ENCODE measurements at places on chromosomes 1 and 21.

DNA sequence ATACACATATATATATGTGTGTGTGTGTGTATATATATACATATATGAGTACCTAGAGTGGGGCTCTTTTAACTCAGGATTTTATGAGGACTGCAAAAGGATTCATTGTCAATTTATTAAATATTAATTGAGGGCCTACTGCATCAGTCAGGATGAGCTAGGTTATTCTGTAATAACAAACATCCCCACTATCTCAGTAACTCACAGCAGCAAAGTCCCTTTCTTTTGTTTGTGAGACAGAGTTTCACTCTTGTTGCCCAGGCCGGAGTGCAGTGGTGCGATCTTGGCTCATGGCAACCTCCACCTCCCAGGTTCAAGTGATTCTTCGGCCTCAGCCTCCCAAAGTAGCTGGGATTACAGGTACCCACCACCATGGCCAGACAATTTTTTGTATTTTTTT is 63.8 kb upstream of the FAM20B start:
- H3K4me1 ChIP-seq = no peaks in the 10 kb centered on the region
- no peak for DNase-seq
- no peaks in the 10 kb centered on the region for H3K36me3 ChIP-seq
- no peaks in the 10 kb centered on the region for H3K27me3 ChIP-seq

- no peak overlapping the region for H3K4me3 ChIP-seq
- peaks cover 32% of the 10 kb centered on the region for H3K27me3 ChIP-seq
- H3K27ac ChIP-seq = no peak overlapping the region
- H3K4me1 ChIP-seq = peaks cover 3% of the 10 kb centered on the region
Measured at GRCh38 chr1:145878724-145879123, 6.9 kb downstream of the ANKRD35 start.

DNA sequence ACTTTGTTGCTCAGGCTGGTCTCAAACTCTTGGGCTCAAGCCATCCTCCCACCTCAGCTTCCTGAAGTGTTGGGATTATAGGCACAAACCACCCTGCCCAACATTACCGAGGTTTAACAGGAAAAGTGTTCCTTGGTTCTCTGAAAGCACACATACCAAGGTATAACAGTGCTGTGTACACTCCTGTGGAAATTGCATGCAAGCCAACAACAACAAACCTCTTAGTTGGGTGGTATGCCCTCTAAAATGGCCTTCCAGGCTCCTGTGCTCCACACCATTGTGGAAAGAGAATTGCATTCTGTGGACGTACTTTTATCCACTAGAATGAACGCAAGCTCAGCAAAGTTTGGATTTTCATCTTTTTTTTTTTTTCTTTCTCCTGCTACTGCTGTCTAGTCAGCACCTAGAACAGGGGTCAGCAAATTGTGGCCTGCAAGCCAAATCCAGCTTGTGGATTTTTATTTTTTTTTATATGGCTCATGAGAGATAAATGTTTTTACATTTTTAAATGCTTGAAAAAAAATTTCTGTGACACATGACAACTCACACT is 192.2 kb upstream of the TNR start:
- DNase-seq = no peak
- no peaks in the 10 kb centered on the region for H3K27me3 ChIP-seq
- H3K36me3 ChIP-seq = peaks cover 32% of the 10 kb centered on the region

DNA sequence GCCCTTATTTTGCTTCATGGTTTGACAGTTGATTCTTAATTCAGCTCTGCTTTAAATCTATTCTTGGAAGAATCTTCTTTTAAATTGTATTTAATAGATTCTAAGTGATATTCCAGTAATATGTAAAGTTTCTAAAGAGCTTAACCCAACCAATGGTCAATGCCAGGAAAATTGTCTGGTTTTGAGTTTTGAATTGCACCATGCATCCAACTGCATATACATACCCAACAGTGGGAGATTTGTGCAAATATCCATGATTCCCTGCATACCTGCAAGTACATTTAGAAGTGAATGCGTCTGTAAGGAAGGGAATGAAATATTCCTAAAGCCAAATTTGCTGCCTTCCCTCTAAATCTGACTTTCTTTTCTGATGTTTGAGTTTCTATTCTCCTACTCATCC is 35.8 kb upstream of the C1orf105 start:
- no peak overlapping the region for H3K27ac ChIP-seq
- no peaks in the 10 kb centered on the region for H3K36me3 ChIP-seq
- H3K27me3 ChIP-seq = no peaks in the 10 kb centered on the region

DNA sequence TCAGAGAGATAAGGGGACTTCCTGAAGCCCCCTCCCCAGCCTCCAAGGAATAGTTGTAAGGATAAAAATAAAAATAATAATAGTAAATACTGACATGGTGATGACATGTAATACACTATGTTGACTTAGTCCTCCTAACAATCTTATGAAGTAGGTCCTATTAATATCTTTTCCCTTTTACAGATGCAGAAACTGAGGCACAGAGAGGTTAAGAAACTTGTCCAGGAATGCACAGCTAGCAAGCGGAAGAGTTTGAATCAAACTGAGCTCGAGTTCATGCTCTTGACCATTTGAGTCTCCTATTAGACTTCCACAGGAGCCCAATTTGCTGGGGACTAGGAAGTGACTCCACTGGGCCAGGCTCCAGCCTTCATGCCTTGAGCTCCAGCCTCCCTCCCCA is 194.8 kb downstream of the GRIK3 start:
- no peaks in the 10 kb centered on the region for H3K36me3 ChIP-seq
- DNase-seq = no peak
- H3K27me3 ChIP-seq = no peaks in the 10 kb centered on the region
- no peaks in the 10 kb centered on the region for H3K4me1 ChIP-seq
- no peak overlapping the region for H3K4me3 ChIP-seq

GRCh38 chr1:89310505-89310904 is 37.8 kb upstream of the GBP5 start:
- no peaks in the 10 kb centered on the region for H3K27me3 ChIP-seq
- H3K4me1 ChIP-seq = peaks cover 44% of the 10 kb centered on the region
- peak overlapping the region; percentile 90 for H3K27ac ChIP-seq
- no peak for DNase-seq

DNA sequence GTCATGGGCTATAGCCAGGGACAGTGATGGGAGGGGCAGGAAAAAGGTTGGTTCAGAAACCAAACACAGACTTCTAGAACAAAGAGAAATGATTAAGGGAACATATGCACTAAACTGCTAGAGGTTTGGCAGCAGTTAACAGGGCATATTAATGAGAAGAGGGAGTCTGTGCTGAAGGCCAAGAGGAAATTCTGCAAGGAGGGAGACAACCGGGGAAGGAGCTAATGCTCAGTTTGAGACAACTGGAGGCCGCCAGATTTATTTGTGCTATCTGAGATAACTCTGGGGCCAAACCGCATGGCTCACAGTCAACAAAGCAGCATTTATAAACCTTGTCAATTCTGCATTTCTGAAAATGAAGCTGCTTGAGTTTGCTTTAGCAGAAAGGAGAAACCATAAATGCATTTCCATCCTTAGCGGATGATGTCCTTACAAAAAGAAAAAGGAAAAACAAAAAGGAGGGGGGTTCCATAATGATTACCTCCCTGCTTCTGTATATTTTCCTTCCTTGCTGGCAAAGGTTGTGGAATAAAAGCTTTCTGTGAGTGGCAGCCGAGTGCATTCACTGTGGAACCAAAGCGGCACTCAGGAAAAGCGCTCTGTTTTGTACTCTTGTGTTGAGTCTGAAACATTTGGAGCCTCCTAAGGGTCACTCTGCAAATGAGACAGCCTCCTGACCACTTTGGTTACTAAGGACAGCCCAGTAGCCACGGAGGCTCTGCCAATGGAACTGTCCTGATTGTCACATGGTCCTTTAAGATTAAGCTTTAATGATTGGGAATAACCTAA is 70.3 kb downstream of the SIM2 start:
- H3K27ac ChIP-seq = no peak overlapping the region

GRCh38 chr1:118862755-118863154 is 125.4 kb downstream of the TBX15 start:
- H3K27ac ChIP-seq = no peak overlapping the region
- H3K27me3 ChIP-seq = no peaks in the 10 kb centered on the region
- no peak for DNase-seq
- H3K4me3 ChIP-seq = no peak overlapping the region
- H3K4me1 ChIP-seq = no peaks in the 10 kb centered on the region

- no peak overlapping the region for H3K27ac ChIP-seq
- H3K36me3 ChIP-seq = no peaks in the 10 kb centered on the region
- no peak overlapping the region for H3K4me3 ChIP-seq
- no peak for DNase-seq
- H3K27me3 ChIP-seq = no peaks in the 10 kb centered on the region
Measured at GRCh38 chr1:161080441-161081405, 8.6 kb downstream of the NECTIN4 start.

- H3K4me3 ChIP-seq = no peak overlapping the region
- H3K27me3 ChIP-seq = peaks cover 8% of the 10 kb centered on the region
- DNase-seq = no peak
- peaks cover 17% of the 10 kb centered on the region for H3K4me1 ChIP-seq
- no peak overlapping the region for H3K27ac ChIP-seq
Measured at GRCh38 chr1:208083715-208084085, 160.5 kb downstream of the PLXNA2 start.

- H3K27me3 ChIP-seq = no peaks in the 10 kb centered on the region
- H3K4me1 ChIP-seq = no peaks in the 10 kb centered on the region
- no peak overlapping the region for H3K27ac ChIP-seq
- no peak for DNase-seq
- H3K4me3 ChIP-seq = no peak overlapping the region
Measured at GRCh38 chr21:28099001-28099705, 893.5 kb downstream of the LTN1 start.

DNA sequence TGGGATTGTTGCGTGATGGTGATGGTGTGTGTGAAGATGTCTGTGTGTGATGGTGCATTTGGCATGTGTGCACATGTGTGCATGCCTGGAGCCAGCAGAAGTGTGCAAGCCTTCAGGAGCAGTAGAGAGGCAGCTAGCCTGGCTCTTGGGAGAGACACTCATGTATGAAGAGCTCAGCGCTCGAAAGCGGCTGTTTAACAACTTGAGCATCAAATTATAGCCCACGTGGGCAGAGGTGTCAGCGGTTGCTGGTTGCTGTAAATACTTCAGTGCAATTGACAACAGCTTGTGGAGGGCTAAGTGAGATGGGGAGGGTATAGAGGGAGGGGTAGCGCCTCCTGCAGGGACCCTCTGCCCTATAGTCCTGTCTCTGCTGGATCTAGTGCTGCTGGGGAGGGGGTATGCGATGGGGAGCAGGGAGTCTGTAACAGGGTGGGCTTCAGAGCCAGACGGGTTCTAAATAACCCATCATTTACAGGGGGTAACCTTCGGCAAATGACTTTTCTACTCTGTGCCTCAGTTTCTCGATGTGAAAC is 21.5 kb downstream of the FOXD2 start:
- no peak overlapping the region for H3K4me3 ChIP-seq
- no peaks in the 10 kb centered on the region for H3K36me3 ChIP-seq
- DNase-seq = no peak
- peaks cover 40% of the 10 kb centered on the region for H3K27me3 ChIP-seq

DNA sequence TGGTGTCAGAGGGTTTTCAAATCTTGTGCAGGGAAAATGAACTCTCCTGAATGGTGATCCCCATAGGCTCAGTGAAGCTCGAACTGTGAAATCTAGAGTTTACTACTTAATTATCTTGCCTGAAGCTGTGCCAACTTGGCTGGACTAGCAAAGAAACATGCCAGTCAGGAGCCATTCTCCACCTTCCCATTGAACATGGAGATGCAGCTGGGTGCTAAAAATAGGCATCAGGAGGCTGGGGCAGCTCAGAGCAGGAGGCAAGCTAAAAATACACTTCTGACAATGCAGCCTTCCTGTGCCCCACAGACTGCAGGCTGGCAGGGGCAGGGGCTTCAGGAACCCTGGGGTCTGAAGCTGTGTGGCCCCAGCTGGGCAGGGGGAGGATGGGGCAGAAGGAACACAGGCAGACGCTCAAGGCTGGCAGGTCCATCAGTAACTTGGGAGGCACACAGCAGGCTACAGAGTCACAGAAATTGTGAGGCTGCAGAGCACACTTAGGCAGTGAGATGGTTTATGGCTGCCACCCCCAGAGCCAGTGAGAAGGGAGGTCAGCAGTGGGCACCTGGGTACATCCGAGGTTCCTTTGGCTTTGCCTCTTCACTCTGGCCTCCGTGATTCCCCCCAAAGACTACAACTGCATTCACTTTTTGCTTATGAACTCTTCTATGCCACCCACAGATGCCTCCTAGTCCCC is 155.4 kb upstream of the KCND3 start:
- no peaks in the 10 kb centered on the region for H3K36me3 ChIP-seq
- H3K4me1 ChIP-seq = no peaks in the 10 kb centered on the region
- no peak for DNase-seq
- H3K27ac ChIP-seq = no peak overlapping the region

- no peak for DNase-seq
- H3K27me3 ChIP-seq = peaks cover 35% of the 10 kb centered on the region
- no peaks in the 10 kb centered on the region for H3K4me1 ChIP-seq
- H3K36me3 ChIP-seq = no peaks in the 10 kb centered on the region
- no peak overlapping the region for H3K4me3 ChIP-seq
- no peak overlapping the region for H3K27ac ChIP-seq
Measured at GRCh38 chr1:38832370-38832734, 27.2 kb downstream of the RRAGC start.

DNA sequence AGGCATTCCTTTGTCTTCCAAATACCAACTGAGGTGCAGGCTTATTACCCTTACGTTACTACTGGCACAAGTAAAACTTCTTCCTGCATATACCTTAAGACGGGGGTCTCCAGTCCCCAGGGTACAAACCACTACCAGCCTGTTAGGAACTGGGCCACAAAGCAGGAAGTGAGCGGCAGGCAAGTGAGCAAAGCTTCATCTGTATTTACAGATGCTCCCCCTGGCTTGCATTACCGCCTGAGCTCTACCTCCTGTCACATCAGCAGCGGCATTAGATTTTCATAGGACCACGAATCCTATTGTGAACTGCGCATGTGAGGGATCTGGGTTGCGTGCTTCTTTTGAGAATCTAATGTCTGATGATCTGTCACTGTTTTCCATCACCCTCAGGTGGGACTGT is 113.1 kb downstream of the SLC45A1 start:
- H3K36me3 ChIP-seq = peaks cover 12% of the 10 kb centered on the region
- H3K27ac ChIP-seq = peak overlapping the region; percentile 87

GRCh38 chr1:54556110-54556509 is 8.1 kb downstream of the ACOT11 start:
- no peaks in the 10 kb centered on the region for H3K4me1 ChIP-seq
- peaks cover 3% of the 10 kb centered on the region for H3K36me3 ChIP-seq
- H3K27ac ChIP-seq = no peak overlapping the region
- peaks cover 3% of the 10 kb centered on the region for H3K27me3 ChIP-seq
- no peak for DNase-seq
